ENCODE measurements at places on chromosomes 3 and 15. TPM values are rescaled to one million over a fixed set of nuclear protein-coding genes. Genes with fewer than 3 reads are reported as not detected.

DNA sequence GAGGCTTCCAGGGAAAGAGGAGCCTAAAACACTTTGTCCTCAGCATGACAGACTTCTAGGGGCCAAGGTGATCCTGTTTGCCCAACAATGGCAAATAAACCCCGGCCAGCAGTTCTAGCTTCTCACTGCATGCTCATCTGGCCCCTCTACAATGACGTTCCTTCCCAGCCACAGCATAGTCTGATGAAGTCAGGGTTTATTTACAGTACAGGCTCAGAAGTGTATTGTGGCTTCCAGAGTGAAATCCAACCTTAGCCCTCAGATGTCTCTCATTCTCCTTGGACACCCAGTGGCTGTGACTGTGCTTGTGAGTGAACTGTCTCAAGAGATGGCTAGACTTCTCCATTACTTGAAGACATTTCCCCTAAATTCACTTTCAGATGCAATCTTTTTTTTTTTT is 40.8 kb downstream of the BFSP2 start:
- DNase-seq = no peak

DNA sequence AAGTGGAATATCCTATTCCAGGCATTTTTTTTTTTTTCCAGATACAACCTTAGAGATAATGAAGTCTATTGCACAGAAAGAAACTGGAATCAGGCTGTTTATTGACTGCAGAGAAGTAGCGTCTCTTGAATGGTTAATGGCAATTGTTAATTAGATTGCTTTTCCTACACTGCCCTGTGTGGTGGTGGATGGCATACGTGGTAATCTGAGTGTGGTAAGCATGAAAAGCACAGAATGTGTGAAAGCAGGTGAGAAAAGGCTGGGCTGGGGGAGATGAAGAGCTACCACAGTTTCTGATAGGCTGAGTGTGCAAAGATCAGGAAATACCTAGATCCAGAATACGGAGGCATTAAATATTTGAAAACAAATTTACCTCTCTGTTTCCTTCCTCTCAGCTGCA is 486.3 kb upstream of the TBL1XR1 start:
- DNase-seq = no peak

Gene GOLGA8M
- polyA plus RNA-seq = 2.5 TPM

DNA sequence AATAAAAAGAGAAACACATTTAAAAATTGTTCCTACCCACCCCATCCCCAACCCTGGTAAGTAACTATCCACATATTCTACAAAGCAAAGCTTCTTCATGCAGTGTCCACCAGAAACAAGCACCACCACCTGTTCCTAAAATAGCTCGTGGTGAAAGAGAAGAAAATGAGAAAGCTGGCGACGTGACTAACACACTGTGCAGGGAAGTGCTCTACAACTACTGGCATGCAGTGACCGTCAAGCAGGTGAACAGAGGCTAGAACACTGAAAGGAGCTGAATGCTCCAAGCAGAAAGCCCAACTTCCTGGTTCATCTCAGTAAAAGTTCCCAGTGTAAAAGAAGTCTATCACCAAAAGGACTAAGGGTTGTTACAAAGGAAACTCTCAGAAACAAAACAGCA is 80.7 kb downstream of the NR2E3 start:
- DNase-seq = no peak

DNA sequence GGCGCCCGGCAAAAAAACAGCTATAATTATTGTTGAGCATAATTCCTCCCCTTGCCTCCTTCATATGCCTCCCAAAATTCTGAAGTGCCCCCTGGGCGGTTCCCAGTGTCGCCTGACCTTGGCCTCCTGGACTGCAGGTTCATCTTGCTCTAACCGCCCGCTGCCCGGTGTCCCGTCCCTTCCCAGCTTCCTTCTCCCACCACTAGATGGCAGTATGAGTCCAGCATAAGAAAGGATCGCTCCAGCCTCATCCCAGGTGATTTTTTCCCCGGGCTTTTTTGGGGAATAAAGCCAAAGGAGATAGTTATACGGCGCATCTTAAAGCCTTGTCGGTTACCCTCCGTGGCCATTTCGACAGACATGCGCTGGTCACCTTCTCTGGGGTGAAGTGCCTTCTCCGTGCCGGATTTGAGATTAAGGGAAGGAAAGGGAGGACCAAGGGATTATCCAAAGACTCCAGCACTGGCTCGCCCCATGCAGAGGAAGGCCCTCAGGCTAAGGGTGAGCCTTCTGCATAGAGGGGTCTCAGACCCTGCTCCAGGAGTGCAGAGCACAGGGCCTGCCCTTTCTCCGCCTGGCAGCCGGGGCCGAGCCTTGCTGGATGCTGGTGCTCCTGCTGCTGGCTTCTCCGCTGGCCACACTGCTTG is 45.8 kb upstream of the TRA2B start:
- DNase-seq = peak; percentile 60

DNA sequence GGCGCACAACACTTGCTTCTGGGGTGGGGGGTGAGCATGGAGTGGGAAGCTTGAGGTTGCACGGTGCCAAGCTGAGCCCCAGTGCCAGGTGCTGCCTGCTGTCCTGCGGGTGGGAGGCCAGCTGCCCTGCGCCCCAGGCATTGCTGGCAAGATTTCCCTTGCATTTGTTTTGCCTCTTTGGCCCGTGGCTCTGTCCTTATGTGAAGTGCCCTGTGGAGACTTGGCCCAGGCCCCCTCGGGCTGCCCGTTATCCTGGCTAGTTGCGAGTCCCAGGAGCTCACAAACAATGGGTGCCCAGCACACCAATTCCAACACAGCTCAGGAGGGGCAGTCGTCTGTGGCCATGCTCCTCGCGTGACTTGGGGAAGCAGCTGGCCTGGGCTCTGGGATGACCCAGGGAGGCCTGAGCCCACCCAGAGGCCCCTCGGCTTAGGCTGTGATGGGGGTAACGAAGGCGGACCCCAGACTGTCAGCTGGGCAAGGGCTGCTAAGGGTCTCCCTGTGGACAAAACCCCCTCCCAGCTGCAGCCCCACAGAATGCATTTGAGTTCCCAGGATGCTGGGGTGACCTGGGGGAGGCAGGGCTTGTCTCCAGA is 5.9 kb downstream of the C3orf22 start:
- no peak for DNase-seq

DNA sequence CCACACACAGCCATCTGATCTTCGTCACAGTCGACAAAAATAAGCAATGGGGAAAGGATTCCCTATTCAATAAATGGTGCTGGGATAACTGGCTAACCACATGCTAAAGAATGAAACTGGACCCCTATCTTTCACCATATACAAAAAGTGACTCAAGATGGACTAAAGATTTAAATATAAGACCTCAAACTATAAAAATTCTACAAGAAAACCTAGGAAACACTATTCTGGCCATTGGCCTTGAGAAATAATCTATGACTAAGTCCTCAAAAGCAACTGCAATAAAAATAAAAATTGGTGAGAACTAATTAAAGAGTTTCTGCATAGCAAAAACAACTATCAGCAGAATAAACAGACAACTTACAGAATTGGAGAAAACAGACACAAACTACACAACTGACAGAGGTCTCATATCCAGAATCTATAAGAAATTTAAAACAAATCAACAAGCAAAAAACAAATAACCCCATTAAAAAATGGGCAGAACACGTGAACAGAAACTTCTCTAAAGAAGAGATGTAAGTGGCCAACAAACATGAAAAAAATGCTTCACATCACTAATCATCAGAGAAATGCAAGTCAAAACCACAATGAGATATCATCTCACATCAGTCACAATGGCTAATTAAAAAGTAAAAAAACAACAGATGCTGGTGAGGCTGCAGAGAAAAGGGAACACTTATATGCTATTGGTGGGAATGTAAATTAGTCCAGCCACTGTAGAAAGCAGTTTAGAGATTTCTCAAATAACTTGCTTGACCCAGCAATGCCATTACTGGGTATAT is 104.0 kb downstream of the NR1I2 start:
- DNase-seq = no peak

- DNase-seq = no peak
Observed at GRCh38 chr3:66800941-66801545, 197.1 kb upstream of the KBTBD8 start.

Gene MYEF2
- polyA plus RNA-seq = 108 TPM

DNA sequence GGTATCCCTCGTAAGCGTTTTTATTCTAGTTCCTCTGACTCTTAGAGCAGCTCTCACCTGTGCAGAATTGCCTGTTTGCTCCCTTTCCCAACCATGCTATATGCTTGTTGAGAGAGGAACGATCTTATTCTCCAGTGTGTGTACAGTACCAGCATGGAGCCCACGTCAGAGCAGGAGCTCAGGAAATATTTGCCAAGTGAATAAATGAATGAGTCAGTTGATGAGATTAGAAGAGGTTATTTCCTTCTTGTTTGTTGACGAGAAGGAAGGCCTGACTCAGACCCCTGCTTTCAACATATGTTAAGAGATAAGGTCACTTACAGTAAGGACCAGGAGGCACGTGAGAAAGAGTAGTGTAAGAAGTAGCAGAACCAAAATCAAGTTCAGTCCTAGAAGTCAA is 106.3 kb upstream of the ABHD17C start:
- no peak for DNase-seq

DNA sequence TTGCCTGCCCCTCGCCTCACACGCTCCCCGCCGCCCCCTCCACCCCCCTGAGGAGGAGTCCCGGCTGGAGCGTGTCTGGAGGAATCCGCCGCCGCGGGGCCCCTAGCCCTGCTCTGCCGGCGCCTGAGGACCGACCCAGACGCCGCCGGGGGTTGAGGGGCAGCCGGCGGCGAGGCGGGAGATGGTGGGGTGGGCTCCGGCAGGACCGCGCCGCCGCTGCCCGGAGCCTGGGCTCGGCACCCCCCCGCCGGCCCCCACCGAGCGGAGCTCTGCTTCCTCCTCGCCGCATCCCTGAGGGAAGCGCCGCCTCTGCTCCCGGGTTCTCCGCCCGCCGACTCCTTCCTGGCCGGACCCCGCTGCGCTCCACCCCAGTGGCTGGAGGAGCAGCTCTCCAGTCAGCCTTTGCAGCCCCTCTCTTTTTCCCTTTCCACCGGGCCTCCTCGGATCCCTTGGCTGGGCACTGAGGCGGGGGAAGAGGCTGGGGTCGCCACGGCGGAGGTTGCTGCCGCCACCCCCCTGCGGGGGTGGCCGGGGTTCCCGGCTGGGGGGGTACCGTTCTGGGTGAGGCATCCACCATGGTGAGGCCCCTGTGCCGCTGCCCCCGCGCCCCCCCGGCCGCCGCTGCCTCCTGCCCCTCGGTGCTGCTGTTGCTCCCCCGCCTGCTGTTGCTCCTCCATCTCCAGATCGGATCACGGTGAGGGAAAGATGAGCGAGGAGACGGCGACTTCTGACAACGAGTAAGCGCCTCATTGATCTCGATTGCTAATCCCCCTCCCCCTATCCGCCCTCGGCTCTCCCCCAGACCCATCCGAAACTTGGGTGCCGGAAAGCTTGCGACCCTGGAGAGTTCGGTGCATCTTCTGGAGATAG is at the start of gene SPRED1:
TSS of gene SPRED1 (plus strand) at position 356 of the 870 bp plus-strand sequence. CDS start at position 706, 350 bp downstream.
- DNase-seq = peak; percentile 59

Gene ADCY5
- 11.7 TPM for polyA plus RNA-seq

GRCh38 chr15:85402195-85402881 is 21.9 kb downstream of the AKAP13 start:
- DNase-seq = no peak

Gene SLC22A14
- 0.98 TPM for polyA plus RNA-seq

DNA sequence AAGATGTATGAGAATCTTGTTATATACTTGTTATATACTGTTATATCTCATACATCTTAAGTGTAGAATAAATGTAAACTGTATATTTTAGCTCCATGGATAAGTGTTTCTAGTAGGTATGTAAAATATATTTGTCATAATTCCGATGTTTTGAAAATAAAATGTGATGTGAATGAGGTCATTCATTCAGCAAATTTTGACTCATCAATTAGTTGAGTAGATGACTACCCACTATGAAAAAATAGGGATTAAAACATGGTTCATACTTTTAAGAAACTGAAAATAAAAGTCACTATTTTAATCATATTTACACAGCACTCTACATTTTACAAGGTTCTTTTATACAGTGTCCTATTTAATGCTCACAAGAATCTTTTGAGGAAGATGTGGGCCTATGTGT is 28.4 kb upstream of the CNTN3 start:
- no peak for DNase-seq

- DNase-seq = no peak
Observed at GRCh38 chr15:38642689-38643270, 78.2 kb upstream of the RASGRP1 start.

DNA sequence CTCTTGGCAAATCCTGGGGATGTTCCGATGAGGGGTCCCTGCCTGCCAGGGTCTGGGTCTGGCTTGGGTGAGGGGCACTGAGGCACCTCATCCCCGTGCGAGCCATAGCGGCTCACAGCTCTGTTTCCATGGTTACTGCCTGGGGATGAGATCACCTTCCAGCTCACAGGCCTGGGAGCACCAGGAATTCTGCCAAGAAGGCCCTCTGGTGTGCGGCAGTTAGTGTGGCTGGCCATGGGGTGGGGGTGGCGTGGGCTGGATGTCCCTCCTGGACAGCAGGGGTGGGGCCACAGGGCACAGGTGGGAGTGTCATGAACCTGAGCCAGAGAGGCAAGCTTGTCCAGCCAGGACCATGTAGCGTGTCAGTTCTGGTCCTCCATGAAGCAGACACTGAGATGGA is 22.1 kb upstream of the PRR23E start:
- no peak for DNase-seq

DNA sequence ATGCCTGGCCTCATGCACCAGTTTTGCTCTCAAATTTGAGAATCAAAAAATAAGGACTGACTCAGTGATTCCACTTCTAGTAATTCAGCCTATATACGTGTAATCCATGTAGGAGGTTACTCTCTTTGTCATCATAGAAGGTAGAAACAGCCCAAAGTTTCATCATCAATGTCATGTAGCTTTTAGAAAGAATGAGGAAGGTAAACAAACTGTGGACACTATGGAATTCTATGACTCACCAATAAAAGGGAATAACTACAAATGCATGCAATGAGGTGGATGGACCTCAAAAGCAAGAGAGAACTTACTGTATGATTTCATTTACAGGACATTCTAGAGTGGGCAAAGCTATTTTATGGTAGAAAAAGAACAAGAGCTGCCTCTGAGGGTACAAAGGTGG is 93.2 kb upstream of the LRIG1 start:
- no peak for DNase-seq

Gene NECTIN3
- polyA plus RNA-seq = 40.1 TPM

GRCh38 chr3:127197300-127198189 is 4.6 kb downstream of the PRR23E start:
- DNase-seq = no peak

- DNase-seq = no peak
Observed at GRCh38 chr15:49673861-49674260, 53.0 kb downstream of the DTWD1 start.

DNA sequence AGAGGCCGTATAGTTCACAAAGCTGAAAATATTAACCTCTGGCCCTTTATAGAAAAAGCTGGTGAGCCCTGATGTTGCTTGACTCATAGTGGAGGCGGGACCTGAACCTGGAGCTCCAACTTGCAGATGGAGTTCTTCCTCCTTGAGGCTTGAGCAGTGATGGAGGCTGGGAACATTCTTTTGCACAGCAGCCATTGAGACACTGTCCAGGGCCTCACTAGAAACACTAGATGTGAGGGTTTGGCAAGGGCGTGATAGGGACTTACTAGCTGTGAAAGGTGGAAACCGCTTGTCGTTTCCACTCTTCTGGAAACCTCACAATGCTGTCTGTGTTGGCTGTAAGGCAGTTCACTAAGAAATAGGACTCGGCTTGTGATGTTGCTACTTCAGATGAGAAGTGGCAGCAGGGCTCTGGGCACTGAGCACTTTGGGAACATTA is 12.5 kb downstream of the SMAD6 start:
- no peak for DNase-seq
